ENCODE measurements at places on chromosomes 3 and 15. TPM values are rescaled to one million over a fixed set of nuclear protein-coding genes. Genes with fewer than 3 reads are reported as not detected.
A peak's percentile ranks its signal among the peaks of the same experiment; 100 is the strongest.

- peak; percentile 7 for DNase-seq
Measured at GRCh38 chr3:126543457-126544061, 15.2 kb downstream of the C3orf22 start.

GRCh38 chr15:55758580-55758986 lies 15.6 kb upstream of the PRTG start:
- no peak for DNase-seq

- no peak for DNase-seq
Measured at GRCh38 chr15:73931441-73931840, 5.2 kb downstream of the LOXL1 start.

DNA sequence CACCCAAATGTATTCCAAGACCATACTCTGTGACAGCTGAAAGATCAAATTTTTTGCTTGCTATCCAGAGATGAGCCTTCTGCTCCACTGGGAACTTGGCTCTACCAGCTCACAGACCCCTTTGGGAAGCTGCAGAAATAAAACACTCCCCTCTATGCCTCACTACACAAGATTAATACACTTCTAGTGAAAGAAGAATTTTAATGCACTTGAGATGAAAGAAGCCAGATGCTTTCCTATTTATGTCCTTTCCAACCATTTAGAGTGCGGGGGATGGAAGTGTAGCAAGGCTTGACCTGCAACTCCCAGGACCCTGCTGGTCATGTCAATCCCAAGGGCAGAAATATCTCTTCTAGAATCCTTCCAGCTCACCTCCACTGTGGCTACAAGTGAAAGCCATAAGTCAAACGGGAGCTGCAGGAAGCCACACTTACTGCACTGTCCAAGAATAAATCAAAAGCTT lies 34.7 kb downstream of the ANXA2 start:
- DNase-seq: no peak

DNA sequence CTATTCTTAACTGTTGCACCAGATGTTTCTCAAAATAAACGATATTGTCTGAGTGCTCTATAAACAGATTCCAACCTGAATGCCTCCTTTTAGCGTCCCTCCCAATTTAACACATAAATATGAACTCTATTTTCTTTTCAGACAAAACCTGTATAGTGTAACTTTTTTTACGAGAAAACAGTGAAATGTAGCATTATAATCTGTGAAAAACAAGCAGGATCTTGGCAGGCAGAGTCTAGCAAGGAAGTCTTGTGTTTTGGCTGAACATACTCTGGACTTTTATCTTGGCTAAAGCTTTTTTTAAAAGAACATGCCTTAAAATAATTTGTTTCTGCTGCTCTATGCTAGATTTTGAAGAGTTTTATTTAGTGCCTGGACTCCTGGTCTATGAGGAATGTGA lies 150.5 kb downstream of the ROBO2 start:
- peak; percentile 47 for DNase-seq

DNA sequence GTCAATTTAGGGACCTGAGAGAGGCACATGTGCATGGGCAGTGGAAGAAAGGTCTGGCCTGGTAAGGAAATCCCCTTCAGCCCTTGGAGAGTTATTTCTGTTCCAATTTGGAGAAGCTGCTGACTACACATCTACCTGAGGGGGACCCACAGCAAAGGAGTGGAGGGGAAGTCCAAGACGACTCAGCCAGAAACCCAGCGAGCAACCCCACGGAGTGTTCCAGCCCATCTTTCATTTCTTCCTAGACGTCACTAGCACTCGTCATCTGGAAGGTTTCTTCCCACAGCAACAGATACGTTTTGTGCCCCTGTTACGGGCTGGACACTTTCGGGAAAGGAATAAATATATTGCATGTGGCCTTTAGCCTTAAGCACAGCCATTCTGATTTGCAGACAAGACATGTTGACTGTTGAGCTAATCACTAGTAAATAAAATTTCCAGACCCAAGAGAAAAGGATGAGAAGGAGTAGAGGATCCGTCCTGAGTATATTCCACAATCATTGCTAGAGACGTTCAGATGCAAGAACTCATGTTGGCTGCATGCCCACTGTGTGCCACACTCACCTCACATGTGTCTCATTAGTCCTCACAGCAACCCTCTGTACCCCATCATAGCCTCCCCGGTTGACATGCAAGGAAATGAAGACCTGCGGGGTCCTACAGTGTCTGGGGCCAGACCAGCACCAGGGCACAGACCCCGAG lies 7.8 kb upstream of the FAM174B start:
- no peak for DNase-seq

CIDEC gene
- total RNA-seq: 1.1 TPM

Measured in testis (tissue), 5 donors.